Fibroblast of lung (primary cell): ENCODE measurements at places on chromosomes 16 and 17.

DNA sequence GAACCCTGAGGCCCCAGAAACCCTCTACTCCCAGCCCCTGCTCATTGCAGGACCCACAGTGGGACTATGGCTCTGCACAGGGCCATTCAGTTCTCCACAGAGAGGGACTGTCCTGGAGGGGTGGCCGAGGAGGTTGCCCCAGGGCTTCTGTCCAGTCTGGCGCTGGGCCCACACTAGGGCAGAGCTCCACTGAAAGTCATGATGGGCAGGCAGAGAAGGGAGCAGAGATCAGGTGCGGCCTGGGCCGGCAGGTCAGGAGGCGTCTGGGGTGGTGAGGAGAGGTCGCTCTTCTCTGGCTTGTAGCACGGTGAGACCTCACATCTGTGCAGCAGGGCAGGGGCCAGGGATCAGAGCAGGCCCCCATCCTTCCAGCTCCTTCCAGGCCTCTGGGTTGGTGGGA, 13.0 kb upstream of the PIK3R6 start:
- no peak for DNase-seq

- no peak for DNase-seq
Observed at GRCh38 chr17:39677542-39678339, 9.5 kb downstream of the PNMT start.

GRCh38 chr16:51916231-51916630, 630.7 kb downstream of the TOX3 start:
- no peak for DNase-seq

DNA sequence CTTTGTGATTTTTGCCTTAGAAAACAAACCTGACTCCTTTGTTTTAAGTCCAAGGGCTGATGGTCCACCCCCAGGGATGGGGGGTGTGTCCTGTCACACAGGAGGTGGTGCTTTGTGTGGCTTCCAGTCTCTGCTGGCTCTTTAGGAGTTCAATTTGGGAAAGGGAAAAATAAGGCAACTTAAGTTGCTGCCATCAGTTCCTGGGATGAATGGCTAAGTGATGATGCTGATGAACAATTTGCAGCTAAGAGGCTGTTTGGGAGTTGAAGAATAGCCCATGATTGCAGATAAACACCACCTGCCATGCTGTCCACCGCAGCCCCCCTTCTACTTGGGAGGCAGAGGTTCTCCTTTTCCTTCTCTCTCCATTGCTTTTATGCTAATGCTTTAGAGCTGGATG, 40.2 kb downstream of the ARL4D start:
- peak; percentile 50 for DNase-seq

GRCh38 chr16:19621445-19621844, 65.9 kb downstream of the VPS35L start:
- DNase-seq = no peak

- peak; percentile 84 for DNase-seq
Observed at GRCh38 chr16:11312718-11313492, 31.8 kb upstream of the PRM1 start.

DNA sequence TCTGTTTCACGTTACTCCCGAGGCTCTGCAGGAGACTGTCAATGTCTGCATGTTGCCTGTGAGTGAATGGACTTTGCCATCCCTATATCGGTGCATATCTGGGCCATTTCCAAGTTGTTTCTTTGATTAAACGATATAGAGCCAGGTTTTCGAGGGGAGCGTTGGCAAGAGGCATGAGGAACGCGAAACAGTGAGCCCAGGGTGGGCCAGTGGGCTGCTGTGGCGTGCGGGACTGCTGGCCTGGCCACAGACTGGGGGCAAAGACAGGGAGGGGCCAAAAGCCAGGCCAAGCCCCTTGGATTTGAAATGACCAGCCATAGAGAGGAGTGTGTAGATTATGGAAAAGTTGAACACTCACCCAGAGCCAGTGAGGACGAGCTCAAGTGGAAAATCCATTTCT, 3.5 kb downstream of the CRHR1 start:
- no peak for DNase-seq

DNA sequence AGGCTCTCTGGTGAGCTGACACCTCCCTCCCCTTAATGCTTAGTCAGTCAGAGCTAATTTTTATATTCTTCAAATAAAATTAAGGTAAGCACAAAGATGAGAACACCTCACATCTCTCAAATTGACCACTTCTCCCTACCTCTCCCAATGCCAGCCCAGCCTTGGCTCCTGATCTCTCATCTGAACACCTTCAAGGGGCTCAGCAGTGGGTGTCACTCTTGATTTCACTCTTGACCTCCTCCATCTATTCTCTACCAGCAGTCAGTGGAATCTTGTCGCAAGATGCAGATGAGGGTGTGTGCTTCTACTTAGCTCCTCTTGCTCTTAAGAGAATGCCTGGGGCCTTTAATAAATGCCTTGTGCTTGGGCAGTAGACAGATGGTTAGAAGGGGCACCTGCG, 309.0 kb upstream of the IRX3 start:
- DNase-seq = no peak

DNA sequence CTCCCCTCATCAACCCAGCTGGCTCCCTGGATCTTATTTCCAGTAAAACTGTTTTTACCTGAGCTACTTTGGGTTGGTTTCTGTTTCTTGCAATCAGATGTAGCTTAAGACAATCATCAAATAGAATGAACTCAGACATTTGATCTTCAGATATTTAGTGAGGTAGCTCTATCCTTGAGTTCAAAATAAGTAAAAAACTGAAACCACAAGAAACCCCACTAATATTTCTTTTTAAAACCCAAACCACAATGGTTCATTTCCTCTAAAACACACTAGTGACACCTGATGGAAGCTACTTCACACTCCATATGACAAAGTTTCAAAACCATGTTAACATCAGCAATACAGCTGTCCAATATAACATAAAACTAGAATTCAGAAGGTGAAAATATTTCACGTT, 37.8 kb downstream of the CACNG1 start:
- no peak for DNase-seq

DNA sequence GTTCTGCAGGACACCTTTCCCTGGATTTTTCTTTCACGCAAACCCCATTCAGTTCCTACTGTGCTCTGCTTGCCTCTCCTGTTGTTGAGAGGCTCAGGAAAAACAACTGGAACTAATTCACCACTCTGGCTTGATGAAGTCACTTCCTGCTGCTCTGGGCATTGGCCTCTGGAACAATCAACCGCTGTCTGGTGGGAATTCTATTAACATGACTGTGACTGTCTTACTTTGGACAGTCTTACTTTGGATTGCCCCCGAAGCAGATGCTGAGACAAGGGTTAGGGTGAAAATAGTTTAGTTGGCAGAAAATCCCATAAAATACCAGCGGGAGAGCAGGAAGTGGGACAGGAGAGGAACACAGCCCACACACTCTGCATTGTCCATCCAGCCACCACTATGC, 90.0 kb upstream of the HSBP1 start:
- peak; percentile 92 for DNase-seq
